Calu3 (cell line): ENCODE measurements at places on chromosomes 5 and 9.
A peak's percentile ranks its signal among the peaks of the same experiment; 100 is the strongest.

DNA sequence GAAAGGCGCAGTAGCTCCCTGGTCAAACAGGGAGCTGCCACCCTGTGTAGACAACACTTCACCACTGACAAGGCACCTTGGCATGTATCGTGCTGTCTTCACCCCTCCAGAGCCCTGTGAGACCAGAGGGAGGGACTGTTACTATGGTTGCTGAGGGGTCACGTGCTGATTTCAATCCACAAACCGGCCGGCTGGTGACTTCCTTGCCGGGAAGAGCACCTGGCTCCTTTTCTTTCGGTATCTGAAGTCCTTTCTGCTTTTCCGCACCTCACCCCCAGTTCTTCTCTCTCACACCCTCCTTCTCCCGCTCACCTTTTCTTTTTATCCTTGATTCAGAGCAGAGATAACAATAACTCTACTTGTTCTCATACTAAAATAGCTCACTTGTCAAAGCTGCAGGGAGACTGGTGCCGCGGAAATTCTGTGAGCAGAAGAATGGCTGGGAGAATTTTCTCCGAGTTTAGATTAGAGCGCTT, 327.2 kb downstream of the ZSWIM6 start:
- H3K4me1 ChIP-seq, result no peaks in the 10 kb centered on the region
- H3K36me3 ChIP-seq, result no peaks in the 10 kb centered on the region
- no peak overlapping the region for H3K4me3 ChIP-seq
- no peak for DNase-seq
- H3K27ac ChIP-seq, result no peak overlapping the region

DNA sequence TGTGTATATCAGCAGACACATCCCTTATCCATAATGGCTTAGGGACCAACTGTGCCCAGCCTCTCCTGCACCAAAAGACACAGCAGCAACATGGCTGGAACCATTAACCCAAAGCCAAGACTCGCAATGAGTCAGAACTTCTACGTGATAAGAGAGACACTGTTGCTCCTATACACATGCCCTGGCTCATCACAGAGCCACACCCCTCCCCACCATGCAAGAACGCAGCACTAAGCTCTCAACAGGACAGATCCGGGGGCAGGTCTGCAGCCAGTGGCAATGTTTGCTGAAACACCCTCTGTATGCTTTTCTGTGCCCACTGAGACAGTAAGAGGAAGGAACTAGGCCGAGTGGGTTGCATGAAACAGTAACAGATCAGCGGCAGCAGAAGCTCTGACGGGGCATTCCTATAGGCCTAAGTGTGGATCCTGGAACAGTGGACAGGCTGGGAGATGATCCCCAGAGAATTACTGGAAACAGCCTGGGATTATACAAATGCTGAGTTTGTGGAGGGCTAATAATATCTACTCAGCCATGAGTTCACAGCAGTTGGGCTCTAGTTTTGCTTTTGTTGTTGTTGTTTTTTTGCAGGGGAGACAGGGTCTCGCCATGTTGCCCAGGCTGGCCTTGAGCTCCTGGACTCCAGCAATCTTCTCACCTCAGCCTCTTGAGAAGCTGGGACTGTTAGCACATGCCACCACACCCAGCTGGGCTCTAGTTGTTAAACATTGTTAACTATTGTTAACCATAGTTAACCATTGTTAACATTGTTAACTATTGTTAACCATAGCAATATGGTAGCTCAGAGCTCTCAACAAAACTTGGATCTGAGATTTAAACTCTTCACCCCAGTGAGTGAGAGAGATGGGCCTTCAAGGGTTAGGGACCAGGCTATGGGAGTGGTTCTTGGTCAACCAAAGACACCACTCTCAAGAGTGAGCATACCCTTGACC, 41.0 kb downstream of the B4GALT1 start:
- peaks cover 42% of the 10 kb centered on the region for H3K4me1 ChIP-seq
- no peak overlapping the region for H3K4me3 ChIP-seq
- no peaks in the 10 kb centered on the region for H3K27me3 ChIP-seq
- peaks cover 31% of the 10 kb centered on the region for H3K36me3 ChIP-seq
- no peak overlapping the region for H3K27ac ChIP-seq

DNA sequence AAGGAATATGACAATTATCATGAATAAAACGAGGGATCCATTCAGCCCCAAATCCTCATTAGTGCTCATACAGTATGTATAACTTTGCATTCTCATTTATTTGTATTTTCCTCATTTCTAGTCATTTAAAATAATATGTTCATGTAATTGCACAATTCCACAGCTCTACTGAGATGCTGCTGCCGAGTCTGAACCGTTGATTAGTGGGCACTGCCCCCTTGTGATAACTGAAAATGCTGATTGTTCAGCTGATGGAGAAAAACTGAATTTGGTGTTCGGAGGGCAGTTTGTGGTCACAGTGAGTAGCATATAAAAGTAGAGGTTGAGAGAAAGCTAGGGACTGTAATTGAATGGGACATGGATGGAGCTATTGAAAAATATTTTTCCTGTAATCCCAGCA, 12.2 kb upstream of the GPR151 start:
- DNase-seq, result no peak
- H3K4me1 ChIP-seq, result peaks cover 3% of the 10 kb centered on the region
- no peak overlapping the region for H3K4me3 ChIP-seq
- H3K27ac ChIP-seq, result no peak overlapping the region

GRCh38 chr5:142325725-142326479, 1.1 kb upstream of the SPRY4 start:
- H3K27ac ChIP-seq, result peak overlapping the region; percentile 92
- peaks cover 55% of the 10 kb centered on the region for H3K36me3 ChIP-seq
- peak overlapping the region; percentile 98 for H3K4me3 ChIP-seq
- no peaks in the 10 kb centered on the region for H3K27me3 ChIP-seq
